ENCODE measurements at places on chromosomes 3 and 15.

DNA sequence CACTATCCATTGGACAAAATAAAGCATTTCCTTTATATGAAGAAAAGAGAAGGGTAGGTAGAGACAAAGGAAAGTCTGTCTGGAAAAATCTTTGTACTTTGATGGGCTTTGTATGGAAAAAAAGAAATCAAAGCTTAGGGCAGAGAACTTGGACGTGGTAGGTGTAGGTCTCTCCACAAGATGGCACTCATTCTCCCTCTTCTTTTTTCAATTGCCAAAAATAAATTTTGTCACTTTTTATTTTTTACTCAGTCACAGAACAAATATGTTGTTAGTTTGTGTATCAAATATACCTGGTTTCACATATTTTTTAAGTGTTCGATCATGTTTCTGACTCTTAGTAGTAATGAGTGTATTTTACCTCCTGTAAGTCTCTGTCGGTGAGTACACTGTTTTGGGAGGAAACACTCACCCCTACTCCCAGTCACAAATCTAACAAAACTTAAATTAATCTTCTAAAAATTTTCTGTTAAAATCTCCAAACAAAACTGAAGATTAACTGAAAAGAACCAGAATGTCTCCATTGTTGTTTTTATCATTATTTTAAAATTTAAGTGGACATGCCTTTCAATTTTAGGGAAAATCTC lies 415.8 kb upstream of the GOLIM4 start:
- no peak for DNase-seq

DNA sequence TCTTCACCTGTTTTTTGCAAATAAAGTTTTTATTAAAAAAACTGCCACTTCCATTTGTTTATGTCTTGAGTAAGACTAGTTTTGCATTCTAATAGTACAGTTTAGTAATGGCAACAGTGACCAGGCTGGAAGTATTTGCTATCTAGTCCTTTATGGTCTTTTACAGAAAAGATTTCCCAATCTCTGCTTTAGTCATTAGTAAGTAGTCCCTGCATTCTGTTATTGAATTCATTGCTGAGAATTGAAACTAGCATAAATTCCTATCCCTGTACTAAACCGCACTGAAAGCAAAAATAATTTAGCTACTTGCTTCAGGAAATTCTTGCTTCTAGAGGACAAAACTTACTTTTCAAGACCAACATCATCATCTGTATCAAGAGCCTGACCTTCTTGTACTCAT lies 46.2 kb downstream of the CNTN6 start:
- DNase-seq: no peak

DNA sequence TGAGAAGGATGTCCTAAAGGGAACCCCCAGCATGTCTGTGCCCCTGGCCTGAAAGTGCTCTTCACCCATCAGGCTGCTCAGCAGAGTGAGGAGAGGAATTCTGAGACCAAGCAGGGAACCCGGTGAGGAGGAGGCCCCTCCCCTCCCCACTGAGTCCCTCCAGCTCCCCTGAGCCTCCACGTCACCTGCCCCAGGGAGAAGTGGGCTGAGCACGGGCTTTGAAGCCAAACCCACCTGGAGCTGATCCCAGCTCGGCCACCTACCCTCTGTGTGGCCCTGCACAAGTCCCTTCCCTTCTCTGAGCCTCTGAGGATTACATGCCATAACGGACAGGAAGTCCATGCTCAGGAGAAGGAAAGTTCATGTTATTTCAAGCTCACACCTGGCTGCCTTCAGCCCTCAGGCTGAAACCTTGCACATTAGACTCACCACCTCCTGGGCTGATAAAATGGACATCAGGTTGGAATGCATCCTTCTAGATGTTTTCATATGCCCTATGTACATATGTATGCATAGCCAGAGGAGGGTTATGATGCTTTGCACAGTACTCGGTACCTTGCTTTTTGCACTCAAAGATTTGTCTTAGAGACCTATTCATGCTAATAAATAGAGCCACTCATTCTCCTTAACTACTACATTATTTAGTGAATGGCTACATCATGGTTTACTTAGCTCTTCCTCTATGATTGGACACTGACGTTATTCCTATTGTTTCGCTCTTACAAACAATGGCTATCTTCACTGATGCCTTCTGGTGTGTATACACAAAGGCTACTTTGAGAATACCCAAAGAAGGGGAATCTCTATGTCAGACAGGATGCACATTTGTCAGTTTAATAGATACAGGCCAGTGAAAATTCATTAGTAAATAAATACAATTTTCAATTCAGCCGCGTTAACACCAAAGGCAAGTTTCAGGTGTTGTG lies 31.6 kb upstream of the GATA2 start:
- DNase-seq: no peak

- no peak for DNase-seq
Observed at GRCh38 chr3:32937331-32937730, 14.1 kb upstream of the CCR4 start.

DNA sequence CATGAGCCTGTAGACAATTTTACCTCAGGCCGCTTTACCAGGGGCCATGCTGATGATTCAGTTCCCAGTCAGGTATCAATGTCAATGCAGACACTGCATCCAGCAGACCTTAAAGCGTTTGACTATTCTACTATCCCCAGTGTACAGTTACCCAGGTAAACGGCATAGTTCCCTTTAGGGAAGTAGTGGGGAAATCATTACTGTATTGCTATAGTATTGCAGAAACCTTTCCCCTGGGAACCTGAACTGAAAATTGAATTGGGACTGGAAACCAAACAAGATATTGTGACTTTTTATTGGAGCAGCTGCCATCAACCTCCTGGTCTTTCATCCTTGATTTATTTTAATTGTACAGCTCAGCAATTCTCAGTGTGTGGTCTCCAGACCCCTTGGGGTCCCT lies 6.6 kb upstream of the INAFM2 start:
- no peak for DNase-seq

DNA sequence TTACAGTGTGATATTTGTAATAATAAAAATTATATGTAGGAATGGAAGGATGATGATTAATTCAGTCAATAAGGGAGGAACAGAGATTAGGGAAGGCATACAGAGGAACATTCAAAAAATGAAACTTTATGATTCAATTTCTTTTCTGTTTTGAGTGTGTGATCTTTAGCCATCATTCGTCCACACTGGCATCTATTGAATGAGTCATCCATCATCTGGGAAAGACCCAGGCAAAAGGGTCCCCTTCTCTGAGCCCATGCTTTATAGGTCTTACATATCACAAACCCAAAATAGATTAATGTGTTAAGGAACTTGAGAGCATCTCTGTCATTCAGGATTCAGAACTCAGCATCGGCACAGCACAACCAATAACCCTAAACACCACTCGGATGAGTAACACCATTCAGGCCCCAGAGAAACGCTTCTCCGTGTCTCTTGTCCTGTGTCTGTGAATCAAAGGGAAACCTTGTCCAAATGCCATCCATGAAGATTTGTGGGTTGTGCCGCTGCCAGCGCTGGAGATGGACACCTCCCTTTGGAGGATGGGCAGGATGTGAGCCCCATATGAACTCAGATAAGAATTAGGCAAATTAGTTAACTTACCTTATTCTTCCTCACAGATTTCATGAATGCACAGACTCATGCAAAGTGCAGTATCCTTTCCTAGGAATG lies 21.7 kb upstream of the TPM1 start:
- DNase-seq: no peak

- no peak for DNase-seq
Observed at GRCh38 chr3:153052096-153052460, 109.9 kb upstream of the RAP2B start.

GRCh38 chr3:2628117-2628516 lies 482.1 kb downstream of the IL5RA start:
- no peak for DNase-seq

DNA sequence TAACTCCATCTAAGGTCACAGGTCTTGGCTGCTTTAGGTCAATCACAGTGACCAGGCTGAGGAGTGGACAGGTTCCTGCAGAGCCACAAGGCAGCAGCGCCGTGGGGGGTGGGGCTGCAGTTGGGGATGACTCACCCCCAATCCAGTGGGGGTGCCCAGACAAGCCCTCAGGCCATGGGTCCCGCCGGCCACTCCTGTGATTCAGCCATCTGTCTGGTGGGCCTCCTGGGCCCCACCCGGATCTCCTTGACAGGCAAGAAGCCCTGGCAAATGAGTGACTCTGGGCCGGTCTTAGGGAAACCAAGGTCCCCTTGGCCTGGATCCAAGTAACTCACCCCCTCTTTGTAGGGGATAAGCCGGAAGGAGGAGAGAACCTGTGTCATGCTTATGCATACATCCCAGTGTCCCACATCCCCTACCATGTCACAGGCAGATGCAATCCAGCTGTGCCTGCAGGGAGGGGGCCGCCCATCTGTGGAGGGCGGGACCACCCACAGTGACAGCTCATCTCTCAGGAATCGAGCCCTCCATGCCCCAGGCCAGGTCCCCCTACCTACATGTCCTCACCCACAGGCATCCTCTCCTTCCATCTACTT lies 495 bp upstream of the COL7A1 start:
- DNase-seq: no peak

DNA sequence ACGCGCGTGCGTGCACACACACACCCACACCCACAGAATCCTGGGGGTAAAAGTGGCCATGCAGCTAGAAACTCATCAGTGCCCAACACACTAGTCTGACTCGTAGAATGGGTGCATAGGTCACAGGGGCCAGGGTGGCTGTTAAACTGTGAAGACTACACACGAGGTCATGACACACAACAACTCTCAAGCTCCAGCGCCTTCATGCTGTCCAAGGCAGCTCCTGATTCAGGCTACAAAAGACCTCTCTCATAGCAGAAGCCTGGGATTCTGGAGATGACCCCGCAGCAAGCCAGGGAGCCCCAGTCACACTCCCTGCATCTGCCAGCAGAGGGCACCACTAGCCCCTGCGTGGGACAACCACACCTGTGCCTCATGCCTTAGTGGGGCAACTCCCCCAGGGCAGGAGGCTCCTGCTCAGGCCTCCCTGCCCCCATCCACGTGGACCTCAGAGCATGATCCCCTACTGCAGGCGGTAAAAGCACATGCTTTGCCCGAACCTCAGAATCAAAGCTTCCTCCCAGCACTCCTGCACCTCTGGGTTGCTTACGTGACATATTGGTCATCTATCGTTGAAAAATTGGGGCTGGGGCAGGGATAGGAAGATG lies 93.1 kb downstream of the LRIG1 start:
- no peak for DNase-seq

DNA sequence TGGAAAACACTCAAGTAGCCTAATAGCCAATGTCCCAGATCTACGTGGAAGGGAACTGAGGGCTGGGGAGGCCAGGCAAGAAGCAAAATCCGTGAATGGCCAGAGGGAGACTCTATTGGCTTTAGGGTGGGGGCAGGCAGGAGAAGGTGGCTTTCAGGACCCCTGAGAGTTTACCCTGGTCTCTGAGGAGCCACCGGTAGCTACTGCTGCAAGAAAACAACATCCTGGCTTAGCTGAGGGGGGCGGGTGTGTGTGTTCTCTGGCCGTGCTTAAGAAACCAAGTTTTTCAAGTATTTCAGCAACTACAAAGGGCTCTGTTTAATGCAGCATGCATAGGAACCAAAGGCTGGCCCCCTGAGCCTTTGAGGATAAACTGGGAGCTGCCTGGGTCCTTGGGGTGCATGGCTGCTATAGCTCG lies 47.6 kb upstream of the TRPM1 start:
- no peak for DNase-seq

DNA sequence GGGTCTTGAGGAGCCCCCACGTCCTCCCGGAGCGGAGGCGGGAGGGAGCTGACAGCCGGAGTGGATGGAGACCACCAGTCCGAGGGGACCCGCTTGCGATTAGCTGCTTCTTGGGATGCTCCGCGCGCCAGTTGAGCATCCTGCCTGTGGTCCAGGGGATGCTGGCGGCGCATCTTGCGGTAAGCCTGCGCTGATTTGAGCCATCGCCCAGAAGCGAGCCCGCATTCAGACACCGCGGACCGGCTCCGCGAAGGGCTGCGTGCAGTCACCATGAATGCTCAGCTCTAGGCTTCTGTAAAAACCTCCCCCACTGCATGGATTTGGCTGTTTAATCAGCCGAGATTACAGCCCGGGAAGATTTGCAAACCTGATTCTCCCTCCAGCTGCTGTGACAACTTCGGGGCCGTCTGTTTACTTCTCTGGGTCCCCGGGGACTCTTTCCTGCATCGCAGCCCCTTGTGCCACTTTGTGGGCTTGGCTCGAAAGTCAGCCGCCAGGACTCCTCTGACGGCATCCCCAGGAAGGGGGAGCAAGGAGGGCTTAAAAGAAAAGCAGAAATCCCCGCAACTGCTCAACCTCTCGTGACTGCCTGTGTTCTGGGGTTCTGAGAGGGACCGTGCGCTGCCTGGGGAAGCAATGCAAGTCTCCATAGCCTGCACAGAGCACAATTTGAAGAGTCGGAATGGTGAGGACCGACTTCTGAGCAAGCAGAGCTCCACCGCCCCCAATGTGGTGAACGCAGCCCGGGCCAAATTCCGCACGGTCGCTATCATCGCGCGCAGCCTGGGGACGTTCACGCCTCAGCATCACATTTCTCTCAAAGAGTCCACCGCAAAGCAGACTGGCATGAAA lies 171.1 kb downstream of the KCNAB1 start:
- no peak for DNase-seq

DNA sequence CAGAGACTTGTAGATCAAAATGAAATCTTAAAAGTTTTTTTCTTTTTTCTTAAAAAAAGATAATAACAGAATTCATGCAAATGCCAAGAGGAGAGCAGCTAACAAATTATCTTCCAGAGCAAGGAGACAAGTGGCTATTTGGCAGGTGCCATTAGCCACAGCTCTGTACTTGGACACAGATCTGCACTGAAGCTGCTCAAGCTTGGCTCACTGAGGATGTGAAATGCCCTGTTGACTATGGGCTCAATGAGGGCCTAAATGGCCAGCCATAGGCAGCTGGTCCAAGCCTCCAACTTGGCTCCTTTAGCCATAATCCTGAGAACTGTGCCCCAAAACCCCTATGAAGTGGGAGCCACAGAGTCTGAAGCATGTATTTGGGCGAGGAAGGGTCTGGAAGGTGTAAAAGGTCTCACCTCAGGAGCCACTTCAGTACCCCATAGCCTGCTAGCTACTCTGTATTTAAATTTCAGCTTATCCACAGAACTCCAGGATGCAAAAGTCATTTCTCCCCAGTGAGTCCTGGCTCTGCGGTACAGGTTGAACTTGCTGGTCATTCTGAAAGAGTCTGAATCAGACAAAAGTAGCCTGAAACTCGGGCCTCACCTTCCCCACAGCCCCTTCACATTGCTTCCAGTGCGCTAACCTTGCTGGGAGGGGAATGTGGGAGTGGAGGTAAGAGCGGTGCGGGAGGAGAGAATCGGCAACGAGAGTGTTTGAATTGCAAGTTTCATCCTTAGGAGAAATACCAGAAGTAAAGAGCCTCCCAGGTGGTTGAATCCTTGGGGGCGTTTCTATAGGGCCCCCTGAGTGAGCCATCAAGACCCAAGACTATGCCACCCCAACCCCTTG lies 48.0 kb downstream of the ZIC4 start:
- DNase-seq: no peak
